ENCODE measurements at places on chromosomes 3 and 15. TPM values are rescaled to one million over a fixed set of nuclear protein-coding genes. Genes with fewer than 3 reads are reported as not detected.

Gene KLHDC8B
- 15.8 TPM for total RNA-seq

Gene ZDHHC23
- 3.9 TPM for total RNA-seq

Gene FOXB1
- not detected for total RNA-seq

Gene PATL2
- 0.21 TPM for total RNA-seq

DNA sequence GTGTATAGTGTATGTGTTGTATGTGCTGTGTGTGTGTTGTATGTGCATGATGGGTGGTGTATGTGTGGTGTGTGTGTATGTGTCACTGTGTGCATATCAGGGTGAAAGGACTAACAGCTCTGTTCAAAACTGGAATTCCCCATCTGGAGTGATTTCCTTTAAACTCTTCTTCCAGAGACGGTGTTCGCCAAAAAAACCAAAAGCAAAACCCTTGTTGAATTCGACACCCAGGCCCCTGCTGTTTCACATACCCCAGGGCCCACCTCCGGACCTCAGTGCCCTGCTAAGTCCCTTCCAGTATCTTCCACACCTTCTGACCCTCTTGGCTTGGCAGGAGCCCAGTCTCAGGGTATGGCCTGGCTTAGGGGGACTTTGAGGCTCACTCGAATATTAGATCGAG is 44.9 kb upstream of the SEC13 start:
- no peak for DNase-seq

DNA sequence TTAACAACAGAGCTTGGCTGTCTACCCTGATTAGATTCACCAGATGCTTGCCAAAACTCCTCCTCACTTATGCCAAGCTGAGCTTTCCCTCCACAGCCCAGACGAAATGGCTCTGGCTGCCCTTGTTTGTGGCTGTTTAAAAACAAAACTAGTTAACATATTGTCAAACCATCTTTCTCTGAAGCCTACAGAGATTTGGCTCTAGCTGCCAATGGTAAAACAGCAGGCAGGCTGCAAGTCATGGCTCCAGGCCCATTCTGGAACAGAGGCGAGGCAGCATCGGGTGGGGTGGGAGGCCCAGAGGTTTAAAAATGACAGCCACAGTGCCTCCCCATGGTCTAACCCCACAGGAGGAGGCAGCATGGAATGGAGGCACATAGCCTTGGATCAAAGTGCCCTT is 75.9 kb downstream of the SCN5A start:
- no peak for DNase-seq

GRCh38 chr15:100669260-100669659 is 66.9 kb downstream of the ASB7 start:
- DNase-seq = no peak

DNA sequence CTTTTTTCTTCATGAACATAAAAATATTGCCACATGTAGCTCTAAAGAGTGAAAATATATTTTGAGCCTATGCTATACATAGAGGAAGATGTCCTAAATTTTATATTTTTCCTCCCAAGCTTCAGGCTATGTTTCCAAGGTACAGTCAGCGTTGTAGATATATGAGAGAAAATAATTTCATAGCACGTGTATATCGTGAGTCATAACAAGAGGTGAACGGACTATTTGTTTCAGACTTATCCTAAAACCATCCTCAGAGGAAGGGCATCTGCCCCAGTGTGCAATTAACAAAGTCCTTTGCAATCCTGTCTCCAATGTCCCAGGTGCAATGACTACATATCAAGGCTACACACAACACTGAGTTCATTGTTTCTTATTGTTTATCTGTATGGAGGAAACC is 177.3 kb upstream of the ARRDC4 start:
- DNase-seq = no peak

- no peak for DNase-seq
Measured at GRCh38 chr3:49877716-49878115, 8.0 kb upstream of the CAMKV start.

DNA sequence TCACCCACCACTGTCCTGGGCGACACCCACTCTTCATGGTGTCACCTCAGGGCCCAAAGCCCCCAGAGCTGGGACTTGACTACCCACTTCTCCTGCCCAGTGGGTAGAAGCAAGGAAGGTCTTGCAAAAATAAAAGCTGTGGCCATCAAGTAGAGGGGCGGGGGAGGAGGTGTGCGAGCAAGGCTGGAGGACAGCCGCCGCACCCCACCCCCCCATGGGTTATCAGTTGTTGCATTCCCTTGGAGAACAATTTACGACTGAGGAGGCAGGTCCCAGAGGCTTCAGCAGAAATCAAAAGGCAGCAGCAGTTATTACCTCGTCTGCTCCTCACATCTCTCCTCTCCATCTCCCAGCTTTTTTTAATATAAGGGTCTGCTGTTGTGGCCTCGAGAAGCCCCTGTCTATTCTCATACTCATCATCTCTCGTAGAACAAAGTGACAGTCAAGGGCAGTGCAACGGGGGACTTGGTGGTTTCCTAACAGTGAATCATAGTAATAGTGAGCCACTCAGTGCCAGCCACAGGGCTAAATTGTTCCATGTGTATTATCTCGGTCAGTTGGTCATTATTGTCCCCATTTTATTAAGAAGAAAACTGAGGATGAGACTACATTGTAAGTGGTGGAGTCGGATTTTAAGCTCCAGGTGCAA is 116.4 kb downstream of the PDCD6IP start:
- no peak for DNase-seq

DNA sequence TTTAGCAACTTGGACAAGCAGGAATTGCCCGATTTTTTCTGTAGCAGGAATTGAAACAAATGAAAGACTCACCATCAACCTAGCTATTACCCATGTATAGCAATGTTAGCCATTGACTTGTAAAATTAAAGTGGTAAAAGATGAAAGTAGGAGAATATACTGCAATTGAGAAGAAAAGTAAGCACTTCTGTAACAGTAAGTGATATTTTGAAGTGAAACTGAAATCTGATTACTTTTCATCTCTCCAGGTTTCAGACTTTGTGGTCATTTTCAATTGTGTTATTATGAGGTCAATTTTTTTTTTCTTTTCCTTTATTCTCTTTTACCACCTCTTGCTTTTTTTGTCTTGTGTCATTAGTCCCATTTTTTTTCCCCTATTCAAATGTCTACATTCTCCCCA is 1078.2 kb downstream of the ZPLD1 start:
- DNase-seq = no peak

GRCh38 chr3:135516143-135516542 is 449.4 kb upstream of the PPP2R3A start:
- DNase-seq = peak; percentile 53

Data from SK-MEL-5 (cell line).